CD4-positive, alpha-beta T cell treated with Interleukin-15 for 4 hours (primary cell): ENCODE measurements at places on chromosomes 3 and 15.

- no peak for DNase-seq
Measured at GRCh38 chr15:35557544-35557943, 11.6 kb upstream of the DPH6 start.

GRCh38 chr3:127473244-127474024 lies 117.1 kb downstream of the TPRA1 start:
- DNase-seq, result no peak

DNA sequence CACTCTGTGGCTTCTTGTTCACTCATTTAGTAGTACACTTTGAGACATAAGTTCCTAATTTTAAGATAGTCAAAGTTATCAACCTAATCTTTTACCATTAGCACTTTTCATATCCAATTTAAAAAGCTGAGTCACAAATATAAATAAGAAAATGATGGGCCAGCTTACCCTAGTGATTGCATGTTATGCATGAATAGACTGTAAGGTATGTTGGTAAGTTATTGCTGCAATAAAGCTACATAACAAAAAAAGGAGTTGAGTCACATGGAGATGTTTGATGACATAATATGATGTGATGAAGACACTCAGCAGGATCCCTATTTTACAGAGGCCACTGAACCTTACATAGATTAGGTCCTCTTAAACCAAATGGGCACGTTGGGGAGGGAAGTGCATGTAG lies 161.3 kb downstream of the OCA2 start:
- DNase-seq, result no peak

DNA sequence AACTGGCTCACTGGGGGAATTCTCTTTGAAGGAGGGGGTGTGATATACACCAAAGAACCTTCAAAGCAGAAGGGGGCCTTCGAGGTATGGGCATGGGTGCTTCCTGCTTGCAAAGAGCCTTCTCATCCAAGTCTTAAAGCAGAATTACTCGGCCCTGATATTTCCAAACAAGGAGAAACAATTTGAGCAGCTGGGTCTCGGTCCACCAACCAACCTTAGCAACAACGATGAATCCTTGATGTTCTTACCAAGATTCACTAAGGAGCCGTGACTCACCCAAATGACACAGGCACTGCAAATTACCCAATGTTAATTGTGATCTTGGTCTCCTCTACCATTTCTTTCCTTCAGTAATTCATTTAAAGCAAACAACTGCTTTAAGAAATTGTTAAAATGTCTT lies 7.7 kb downstream of the HOMER2 start:
- DNase-seq, result no peak

- no peak for DNase-seq
Measured at GRCh38 chr3:110494093-110494490, 577.5 kb upstream of the NECTIN3 start.

DNA sequence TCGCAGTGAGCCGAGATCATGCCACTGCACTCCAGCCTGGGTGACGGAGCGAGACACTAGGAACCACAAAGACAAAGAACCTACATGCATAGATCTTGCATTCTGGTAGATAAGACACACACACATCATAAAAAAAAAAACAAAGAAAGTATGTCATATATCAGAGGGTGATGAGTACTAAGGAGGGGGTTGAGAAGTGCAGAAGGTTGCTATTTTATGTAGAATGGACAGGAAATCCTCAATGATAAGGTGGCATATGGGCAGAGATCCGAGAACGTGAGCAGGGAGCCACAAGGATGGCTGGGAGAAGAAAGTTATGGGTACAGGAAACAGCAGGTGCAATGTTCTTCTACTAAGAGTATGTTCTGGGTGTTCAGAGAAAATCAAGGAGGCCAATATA lies 118.8 kb downstream of the MEX3B start:
- no peak for DNase-seq

DNA sequence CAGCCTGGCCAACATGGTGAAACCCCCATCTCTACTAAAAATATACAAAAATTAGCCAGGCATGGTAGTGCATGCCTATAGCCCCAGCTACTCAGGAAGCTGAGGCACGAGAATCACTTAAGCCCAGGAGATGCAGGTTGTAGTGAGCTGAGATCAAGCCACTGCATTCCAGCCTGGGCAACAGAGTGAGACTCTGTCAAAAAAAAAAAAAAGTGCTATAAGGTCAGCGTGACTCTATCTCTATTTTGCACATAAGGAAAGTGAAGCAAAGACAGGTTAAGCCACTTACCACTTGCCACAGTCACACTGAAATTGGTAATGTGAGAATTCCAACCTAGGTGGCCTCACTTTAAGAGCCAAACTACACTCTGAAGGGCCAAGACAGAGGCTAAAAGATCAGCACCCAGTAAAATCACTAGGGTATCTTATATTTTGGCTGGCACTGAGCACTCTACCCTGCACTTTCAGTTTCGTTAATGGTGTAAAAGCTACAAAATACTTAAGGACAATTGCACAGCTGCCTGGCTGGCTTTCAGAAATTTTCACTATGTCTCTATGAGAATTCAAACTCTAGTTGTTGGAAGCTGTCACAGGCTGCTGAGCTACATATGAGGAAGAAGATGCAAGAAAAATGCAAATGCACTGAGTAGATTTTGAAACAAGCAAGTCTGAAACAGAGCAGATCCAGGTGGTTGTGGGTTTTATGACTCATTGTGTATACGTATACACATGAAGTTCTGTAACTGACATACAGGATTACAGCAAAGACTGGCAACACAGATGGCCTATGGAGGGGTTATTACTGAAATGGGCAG lies 32.7 kb downstream of the TRANK1 start:
- peak; percentile 72 for DNase-seq

DNA sequence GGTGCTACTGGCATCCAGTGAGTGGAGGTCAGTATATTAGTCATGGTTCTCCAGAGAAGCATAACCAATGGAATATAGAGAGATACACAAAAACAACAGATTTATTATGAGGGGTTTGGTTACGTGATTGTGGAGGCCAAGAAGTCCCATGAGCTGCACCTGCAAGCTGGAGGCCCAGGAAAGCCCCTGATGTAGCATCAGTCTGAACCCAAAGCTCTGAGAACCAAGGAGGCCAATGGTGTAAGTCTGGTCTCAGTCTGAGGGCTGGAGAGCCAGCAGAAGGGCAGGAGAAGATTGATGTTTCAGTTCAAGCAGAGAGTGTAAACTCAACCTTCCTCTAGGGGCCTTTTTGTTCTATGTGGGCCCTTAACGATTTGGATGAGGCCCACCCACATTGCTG lies 144.1 kb downstream of the KLF13 start:
- no peak for DNase-seq

GRCh38 chr3:121855555-121855954 lies 20.5 kb downstream of the EAF2 start:
- no peak for DNase-seq

GRCh38 chr3:42856544-42856943 lies 19.1 kb downstream of the CYP8B1 start:
- no peak for DNase-seq

GRCh38 chr3:98013411-98014267 lies 21.5 kb downstream of the GABRR3 start:
- no peak for DNase-seq

GRCh38 chr3:97009427-97010019 lies 195.1 kb downstream of the EPHA6 start:
- DNase-seq, result no peak

DNA sequence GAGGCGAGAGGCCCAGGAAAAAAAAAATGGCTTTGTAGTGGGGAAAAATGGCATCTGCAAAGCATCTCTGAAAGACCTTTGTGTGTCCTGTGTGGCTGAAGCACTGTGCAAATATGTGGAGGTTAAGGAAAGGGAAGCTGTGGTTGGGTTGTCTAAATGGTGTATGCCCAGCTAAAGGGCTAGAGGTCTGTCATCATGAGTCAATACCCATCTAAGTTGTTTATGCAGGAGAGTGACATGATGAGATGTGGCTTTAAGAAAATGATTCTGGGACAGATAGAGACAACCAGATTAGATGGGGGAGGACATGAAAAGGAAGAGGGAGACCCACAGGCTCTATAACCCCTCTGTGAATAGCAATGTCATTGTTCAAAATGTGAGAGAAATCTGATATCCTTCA lies 280.7 kb downstream of the MFSD1 start:
- no peak for DNase-seq

GRCh38 chr3:197494366-197495058 lies 61.3 kb downstream of the BDH1 start:
- DNase-seq, result no peak

GRCh38 chr3:31077021-31077601 lies 182.7 kb upstream of the GADL1 start:
- peak; percentile 17 for DNase-seq

DNA sequence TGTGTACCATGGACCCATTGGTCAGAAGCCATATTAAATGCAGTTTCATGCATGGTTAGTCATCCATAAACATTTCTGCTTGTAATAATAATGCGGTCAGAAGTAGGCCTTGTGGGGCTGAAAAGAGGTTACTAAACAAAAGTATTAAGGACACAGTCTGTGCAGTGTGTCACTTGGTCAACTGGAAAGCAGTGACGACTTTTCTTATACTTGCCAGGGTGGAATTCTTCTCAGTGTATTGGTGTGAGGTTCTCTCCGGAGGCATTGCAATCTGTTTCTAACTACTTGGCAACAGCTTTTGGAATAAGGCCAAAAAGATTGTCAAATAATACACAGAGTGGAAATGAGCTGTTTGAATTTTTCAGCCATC lies 46.8 kb downstream of the CHL1 start:
- DNase-seq, result no peak

DNA sequence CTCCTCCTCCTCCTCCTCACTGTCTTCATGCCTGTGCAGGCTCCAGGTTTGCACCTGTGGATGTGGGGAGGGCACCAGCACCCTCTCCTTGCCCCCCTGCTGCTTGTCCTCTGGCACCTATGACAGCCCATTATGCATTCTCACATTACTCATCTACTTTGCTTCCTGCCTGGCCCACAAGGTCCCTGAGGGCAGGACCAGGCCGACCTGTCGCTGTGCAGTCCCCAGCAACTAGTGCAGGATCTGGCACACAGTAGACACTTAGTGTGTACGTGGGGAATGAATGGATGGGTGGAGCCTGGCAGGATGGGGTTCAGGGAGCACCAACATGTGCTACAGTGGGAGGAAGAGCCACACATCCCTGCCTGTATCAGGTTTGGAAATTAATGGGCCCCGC lies 58.3 kb upstream of the TMEM115 start:
- no peak for DNase-seq

- DNase-seq, result peak; percentile 57
Measured at GRCh38 chr3:25856902-25857518, 67.1 kb downstream of the OXSM start.

- no peak for DNase-seq
Measured at GRCh38 chr3:135500034-135500433, 465.5 kb upstream of the PPP2R3A start.

DNA sequence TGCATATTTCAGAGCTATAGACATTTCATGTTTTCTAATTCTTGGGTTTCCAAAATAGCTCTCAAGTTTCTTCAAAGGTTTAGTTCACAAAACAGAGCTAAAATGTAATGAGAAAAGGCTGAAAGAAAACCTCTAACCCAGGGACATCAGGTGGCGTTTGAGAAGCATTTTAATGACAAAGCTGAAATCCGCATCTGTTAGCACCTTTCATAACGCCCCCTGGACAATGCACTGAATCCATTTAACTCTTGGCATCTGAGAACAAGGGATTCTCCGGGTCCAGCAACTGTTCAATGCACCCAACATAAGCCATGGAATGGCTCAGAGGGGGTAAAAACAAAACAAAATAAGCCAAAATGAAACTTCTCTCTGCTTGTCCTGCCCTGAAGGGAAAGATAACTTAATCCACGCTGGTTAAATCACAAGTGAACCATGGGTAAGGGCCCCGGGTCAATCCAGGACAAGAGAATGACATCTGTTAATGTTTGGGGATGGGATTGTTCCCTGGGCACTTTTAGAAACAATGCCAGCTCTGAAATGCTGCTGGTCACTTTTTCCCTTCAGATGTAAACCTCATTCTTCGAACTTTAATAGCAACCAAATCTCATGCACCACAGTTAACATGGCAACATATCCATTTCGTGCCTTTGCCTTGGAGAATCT lies 466.2 kb upstream of the ADAMTS9 start:
- no peak for DNase-seq

- no peak for DNase-seq
Measured at GRCh38 chr15:43330780-43331087, 361 bp upstream of the LCMT2 start.

DNA sequence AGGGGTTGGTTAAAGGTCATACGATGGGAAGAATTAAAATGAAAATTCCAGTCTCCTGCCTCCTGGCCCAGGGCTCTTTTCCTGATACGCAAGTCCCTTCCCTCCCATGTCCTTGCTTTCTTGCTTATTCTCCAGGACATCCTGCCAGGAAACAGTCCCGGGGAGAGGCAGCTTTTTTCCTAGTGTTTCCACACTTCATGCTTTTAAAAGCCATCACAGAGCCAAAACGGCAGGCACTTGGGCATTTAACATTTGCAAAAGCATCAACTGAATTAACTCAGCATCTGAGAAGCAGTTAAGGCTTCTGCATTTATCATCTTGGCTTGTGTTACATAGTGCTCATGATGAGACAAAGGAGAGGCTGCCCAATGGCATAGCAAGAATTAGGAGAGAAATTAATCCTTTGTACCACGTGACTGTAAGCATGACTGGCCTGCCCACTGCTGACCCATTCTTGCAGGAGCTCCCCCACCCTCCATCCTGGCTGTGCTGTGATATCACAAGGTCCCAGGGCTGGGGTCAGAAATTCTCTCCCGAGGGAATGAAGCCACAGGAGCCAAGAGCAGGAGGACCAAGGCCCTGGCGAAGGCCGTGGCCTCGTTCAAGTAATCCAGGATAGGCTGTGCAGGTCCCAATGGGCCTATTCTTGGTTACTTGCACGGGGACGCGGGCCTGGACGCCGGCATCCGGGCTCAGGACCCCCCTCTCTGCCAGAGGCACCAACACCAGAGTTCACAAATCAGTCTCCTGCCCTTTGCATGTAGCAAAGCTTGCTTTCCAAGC lies 21.6 kb upstream of the VILL start:
- no peak for DNase-seq

DNA sequence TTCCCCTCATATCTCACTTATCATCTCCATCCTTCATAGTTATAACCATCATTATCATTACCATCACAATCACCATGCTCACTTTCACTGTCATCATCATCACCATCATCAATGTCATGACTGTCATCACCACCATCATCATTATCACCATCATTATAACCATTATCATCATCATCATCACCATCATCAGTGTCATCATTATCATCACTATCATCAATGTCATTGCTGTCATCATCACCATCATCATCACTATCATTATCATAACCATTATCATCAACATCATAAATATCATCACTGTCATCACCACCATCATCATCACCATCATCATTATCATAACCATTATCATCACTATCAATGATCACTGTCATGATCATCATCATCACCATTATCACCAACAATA lies 44.1 kb downstream of the SSUH2 start:
- DNase-seq, result no peak

- no peak for DNase-seq
Measured at GRCh38 chr15:31563421-31563820, 236.8 kb downstream of the KLF13 start.

GRCh38 chr3:88031642-88032077 lies 27.1 kb downstream of the CGGBP1 start:
- peak; percentile 52 for DNase-seq
